Activated CD4-positive, alpha-beta T cell treated with anti-CD3 and anti-CD28 coated beads, Interleukin-2, amount 10 ng/mL, durations not matched to agents 7 days and 5 days (primary cell): ENCODE measurements at places on chromosomes 4 and X. TPM values are rescaled to one million over a fixed set of nuclear protein-coding genes. Genes with fewer than 3 reads are reported as not detected.

- no peaks in the 10 kb centered on the region for H3K27me3 ChIP-seq
- no peak overlapping the region for H3K4me3 ChIP-seq
- no peak overlapping the region for H3K27ac ChIP-seq
These were observed 81.1 kb downstream of the SUPT20HL2 start for GRCh38 chrX:24232796-24233195.

DNA sequence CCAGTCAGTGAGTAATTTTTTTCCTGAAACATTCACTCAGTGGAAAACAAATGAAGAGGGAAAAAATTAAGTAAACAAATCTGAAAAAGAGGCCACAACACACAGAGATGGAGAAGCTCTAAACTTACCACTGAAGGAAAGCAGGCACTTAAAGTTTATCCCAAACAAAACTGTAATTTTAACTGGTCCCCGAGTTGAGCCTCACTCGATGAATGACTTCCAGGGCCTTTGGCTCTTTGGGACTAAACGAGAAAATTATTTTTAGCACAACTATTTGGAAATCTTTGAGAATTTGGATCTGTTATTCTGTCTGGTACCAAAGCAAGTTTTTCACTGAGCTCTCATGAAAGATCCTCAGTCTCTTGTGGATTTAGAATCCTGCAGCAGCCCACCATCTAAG, at the start of gene C1QTNF7:
Gene C1QTNF7 (plus strand): TSS at position 333 of the 400 bp plus-strand sequence. CDS start 7,711 bp downstream, outside the sequence.
- H3K27me3 ChIP-seq = no peaks in the 10 kb centered on the region
- H3K27ac ChIP-seq = no peak within 1 kb of the TSS
- no peak for DNase-seq
- H3K4me1 ChIP-seq = peaks cover 26% of the 10 kb centered on the region
- H3K36me3 ChIP-seq = no peaks in the 10 kb centered on the region
- no peak within 1 kb of the TSS for H3K4me3 ChIP-seq

DNA sequence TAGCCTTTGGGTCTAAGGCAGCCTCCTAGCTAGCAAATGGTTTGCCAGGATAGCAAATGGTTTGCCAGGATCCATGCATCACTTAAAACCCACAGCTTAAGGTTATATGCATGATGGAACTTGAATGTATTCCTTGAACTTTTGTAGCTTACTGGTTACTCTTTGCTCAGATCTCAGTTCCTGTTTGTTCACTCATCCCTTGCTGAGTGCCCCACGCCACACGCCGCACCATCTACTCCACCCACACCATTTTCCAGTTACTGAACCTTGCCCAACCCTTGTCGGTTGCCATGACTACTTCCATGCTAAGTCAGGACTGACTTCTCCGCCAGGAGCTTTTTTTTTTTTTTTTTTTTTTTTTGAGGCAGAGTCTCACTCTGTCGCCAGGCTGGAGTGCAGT, 29.5 kb upstream of the XIAP start:
- H3K27me3 ChIP-seq = peaks cover 6% of the 10 kb centered on the region
- peak overlapping the region; percentile 68 for H3K27ac ChIP-seq
- H3K4me3 ChIP-seq = no peak overlapping the region
- no peak for DNase-seq

DNA sequence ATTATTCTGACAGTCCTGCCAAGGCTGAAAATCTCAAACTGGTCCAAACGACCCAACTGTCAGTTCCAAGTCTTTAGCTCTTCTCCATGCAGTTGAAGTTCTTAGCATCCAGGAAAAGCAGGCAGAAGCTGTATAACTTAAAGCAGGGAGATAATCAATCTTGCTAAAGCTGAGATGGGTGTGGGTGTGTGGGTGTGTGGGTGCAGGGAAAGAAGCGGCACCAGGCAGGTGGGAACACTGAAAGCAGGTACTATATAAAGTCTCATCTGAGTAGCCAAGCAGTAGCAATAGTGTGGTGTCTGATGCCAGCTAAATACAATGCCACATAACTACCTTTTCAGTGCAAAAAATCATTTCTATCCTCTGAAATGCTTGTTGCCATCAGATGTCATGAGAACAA, 69.7 kb upstream of the EGFL6 start:
- no peak overlapping the region for H3K4me3 ChIP-seq
- no peak for DNase-seq

- H3K27ac ChIP-seq = no peak overlapping the region
- H3K4me1 ChIP-seq = no peaks in the 10 kb centered on the region
- H3K27me3 ChIP-seq = peaks cover 5% of the 10 kb centered on the region
- no peak for DNase-seq
These were observed 170.4 kb upstream of the TET2 start for GRCh38 chr4:104976262-104976661.

EXOC1L gene
- total RNA-seq = not detected
